ENCODE measurements at places on chromosomes 7 and 10.
A peak's percentile ranks its signal among the peaks of the same experiment; 100 is the strongest.

GRCh38 chr10:107847620-107848019 lies 683.1 kb upstream of the SORCS1 start:
- DNase-seq: no peak

- no peak for DNase-seq
These were observed 267.1 kb downstream of the REEP3 start for GRCh38 chr10:63788152-63788821.

GRCh38 chr10:33674986-33675599 lies 340.6 kb upstream of the NRP1 start:
- no peak for DNase-seq

GRCh38 chr7:21221130-21221529 lies 206.8 kb upstream of the SP4 start:
- no peak for DNase-seq

GRCh38 chr10:106866244-106866845 lies 298.2 kb downstream of the SORCS1 start:
- DNase-seq: no peak

DNA sequence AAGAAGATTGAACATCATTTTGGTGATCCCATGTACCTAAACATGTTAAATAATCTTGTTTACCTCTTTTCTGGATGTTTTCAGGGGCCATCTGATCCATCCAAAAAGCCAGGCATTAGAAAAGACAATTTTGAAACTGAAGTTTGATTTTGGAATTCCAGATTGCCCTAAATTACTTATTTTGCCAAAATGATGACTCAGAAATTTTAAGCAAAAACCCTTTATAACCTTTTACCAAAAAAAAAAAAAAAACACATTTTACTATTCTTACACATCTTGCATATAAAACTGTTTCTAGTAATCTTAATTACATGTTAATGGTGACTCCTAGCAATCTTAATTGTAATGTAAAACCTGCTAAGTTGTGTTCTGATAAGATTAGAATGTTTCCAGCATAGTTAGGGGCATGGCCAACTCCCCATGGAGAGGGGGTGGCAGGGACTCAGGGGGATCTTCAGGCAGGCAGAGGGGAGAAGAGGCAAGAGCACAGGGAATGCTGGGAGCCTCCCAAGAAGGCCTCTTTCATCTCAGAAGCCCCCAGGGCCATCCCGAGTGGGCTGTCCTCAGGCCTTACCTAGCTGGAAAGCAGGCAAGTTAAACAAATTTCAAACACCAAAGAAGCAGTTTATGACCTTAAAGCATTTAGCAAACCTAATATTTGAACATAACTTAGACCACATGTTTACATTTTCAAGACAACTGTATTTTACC lies 25.8 kb upstream of the AKR1C3 start:
- DNase-seq: no peak

GRCh38 chr10:100291356-100291755 lies 4.9 kb upstream of the BLOC1S2 start:
- DNase-seq: no peak

DNA sequence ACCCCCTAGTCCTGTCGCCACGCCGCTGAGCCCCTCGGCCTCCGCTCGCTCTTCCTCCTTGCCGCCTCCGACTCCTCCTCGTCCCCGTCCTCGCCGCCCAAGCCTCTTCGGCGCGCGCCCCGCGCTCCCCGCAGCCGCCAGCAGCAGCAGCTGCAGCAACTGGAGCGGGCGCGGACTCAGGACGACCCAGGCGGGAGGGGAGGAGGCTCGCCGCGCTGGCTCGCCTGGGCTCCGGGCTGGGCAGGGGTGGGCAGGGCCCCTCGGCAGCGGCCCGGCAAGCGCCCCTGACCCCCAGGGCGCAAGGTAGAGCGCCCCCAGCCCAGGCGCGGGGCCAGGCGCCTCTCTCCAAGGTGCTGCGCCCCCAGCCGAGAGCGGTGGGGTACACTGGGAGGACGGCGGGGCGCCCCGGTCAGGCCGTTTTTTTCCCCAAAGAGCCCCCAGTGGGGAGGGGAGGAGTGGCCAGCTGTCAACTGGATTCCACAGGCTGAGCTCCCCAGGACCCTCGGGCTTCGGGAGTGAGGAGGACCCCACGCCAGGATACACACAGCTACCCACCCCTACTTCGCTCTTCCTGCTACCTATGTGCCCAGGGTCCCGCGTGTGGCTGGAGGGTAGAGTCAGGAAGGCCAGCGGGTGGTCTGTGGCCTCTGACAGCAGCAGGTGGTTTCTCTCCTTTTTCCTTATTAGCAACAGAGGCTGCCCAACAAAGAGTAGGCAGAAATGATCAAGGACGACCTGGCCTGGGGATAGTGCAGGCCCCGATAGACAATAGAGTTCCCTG lies 903 bp upstream of the KCNMA1 start:
- DNase-seq: peak; percentile 55

DNA sequence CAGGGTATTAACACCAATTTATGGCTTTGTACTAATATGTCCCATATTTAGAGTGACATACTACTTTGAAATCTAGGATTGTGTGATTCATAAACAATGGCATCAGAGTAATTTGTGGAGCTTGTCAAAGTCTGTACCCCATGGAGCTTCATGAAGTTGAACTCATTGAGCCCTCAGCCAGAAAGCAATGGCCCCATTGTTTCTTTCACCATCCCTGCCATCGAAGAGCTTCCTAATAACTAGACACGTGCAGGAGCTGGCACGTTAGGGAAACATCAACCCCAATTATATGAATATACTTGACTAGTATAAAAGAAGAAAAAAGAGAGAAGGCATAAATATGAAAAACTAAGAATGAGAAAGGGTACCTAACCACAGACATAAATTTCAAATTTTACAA lies 206.6 kb downstream of the CXCL12 start:
- no peak for DNase-seq

DNA sequence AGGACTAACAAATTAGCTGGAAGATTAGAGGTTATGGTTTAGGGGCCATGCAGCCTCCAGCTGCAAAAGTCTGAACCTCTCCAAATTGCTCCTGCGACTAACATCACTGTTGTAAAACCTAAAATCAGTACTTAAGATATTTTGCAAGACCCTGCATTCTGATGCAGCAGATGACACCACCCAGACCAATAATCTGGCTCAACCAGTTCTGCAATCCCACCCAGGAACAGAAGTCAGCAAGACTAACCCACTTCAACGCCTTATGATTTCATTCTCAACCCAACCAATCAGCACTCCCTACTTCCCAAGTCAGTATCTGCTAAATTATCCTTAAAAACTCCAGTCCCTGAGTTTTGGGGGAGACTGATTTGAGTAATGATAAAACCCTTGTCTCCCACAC lies 250.8 kb upstream of the MBL2 start:
- DNase-seq: no peak

DNA sequence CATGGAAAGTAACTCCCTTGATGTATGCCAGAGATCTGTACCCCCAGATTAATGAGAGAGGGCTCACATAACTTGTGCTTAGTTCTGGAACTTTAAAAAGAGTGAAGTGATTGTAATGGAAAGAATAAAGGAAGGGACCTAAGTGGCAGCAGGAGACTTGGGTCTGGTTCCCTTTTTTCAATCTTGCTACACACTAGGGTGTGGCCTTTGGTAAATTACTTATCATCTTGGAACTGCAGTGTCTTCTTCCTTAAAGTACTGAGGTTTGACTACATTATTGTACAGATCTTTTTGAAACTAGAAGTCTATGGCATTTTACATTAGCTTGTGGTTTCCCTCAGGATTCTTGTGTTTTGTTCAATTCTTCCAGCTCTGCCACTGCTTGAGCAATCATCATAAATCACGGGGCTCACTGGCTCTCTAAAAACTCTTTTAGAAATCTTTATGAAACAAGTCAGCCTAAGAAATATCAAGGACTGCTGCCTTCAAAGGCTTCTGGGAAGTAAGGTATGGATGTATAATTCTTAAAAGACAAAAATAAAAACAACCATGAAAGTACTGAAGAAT lies 22.5 kb upstream of the CHRM2 start:
- no peak for DNase-seq

GRCh38 chr7:45622058-45622457 lies 47.9 kb downstream of the ADCY1 start:
- DNase-seq: no peak

DNA sequence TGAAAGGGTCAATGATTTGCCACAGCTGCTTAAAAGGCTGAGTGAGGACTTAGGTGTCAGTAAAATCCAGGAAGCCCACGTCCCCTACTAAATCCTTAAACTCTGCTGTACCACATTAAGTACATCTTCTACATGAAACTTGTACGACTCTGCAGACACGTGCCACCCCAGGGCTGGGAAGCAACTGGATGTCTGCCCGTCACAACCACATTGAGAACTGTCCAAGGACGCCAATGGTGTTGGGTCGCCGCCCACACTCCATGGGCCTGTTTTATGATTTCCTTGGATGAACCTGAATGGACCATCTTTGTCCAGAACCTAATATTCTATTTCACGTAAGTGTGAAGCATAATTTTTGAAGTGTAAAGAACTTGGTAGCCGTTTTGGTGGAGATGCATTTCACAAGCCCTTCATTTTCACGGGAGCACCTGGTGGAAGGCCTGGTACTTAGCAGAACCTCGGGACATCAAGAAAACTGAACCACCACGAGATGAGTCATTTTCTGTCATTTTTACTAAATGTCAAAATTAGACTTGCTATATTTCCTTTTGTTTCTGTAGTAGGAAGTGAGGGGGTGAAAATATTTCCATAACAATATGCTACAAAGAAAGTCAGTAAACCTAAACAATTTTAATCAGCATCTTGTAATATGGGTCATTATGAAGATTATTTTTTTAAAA lies 134.9 kb downstream of the SFMBT2 start:
- no peak for DNase-seq

DNA sequence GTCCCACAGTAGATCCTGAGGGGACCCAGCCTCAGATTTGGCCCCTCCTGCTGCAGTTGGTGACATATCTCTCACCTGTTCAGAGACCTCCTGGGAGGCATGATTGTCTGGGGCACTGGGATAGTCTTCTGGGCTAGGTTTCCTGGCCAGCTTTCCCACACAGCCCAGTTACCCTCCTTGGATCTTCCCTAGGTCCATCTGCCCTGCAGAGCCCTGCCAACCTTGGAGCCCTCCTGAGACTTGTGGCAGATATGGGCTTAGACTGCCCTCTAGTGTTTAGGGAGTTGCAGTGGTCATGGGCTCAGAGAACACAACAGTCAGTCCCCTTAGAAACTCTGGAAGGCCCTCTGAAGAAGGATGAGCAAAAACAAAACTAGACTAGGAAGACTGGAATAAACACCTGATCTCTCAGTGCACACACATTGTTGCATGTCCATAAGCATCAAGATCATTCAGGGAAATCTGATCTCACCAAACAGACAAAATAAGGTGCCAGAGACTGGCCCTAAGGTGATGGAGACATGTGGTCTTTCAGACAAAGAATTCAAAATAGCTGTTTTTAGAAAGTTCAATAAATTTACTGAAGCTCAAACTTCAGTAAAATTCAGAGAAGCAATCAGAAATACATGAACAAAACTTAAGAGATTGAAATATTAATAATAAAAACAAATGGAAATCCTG lies 324.6 kb downstream of the ATRNL1 start:
- no peak for DNase-seq

- no peak for DNase-seq
These were observed 33.1 kb upstream of the ZNF518A start for GRCh38 chr10:96096958-96097357.

GRCh38 chr7:2873146-2873545 lies 29.0 kb upstream of the GNA12 start:
- no peak for DNase-seq

DNA sequence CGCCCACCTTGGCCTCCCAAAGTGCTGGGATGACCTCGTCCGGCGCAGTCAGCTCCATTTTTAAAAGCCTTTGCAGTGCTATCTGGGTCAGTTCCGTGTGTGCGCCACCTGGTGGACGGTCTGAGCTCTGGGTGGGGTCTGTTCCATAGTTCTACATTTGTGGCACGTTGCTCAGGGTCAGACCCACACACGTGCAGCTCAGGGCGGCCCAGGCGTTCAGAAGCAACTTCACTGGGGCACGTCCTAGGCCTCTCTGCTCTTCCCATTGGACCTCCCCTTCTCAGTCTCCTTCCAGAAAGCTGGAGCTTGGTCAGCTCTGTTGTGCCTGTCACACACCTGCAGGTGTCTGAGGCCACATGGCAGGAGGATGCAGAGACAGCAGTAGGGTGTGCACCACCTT lies 137.9 kb downstream of the DNAJB6 start:
- no peak for DNase-seq

- no peak for DNase-seq
These were observed 66.6 kb downstream of the LYZL1 start for GRCh38 chr10:29355411-29355991.

GRCh38 chr7:30348083-30348560 lies 63.7 kb downstream of the ZNRF2 start:
- DNase-seq: no peak

DNA sequence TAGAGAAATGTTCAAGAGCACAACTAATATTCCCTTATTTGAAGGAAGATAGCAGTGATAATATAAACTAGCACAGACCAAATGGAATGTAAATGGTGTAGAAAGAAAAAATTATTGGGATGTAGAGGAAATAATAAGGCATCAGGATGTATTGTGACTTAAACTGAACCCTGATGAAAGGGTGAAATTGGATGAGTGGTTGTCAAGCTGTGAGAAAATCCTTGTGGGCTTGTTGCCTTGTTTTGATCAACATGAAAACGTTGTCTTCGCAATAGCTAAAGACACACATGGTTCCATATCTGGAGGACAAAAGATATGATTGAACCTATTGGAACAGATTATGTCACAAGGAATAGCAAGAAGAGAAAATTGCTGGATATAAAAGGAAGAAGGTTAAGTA lies 40.3 kb upstream of the CNTNAP2 start:
- DNase-seq: no peak

- no peak for DNase-seq
These were observed 41.4 kb upstream of the LAMB1 start for GRCh38 chr7:108044345-108044744.

DNA sequence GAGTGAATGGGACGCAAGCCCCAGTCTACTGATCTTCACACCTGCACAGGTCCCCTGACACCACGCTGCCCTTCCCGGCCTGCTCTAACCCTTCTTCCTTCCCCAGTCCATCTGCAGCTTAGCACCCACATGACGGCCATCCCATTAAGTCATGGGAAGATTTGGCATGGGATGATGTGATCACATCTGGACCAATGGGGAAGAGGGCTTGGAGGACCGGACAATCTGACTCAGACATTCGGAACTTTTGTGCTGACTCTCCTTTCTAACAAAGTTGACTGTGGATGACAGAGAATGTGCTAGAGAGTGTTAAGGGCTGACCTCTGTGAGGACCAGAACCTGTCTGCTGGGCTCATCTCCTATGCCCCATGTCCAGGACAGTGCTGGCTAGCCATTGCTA lies 15.6 kb downstream of the CXCL12 start:
- DNase-seq: no peak
